ENCODE measurements at places on chromosomes 13 and 19. TPM values are rescaled to one million over a fixed set of nuclear protein-coding genes. Genes with fewer than 3 reads are reported as not detected.

- H3K4me3 ChIP-seq = no peak overlapping the region
- no peaks in the 10 kb centered on the region for H3K36me3 ChIP-seq
- no peak overlapping the region for H3K27ac ChIP-seq
- H3K4me1 ChIP-seq = no peaks in the 10 kb centered on the region
- DNase-seq = peak; percentile 91
Measured at GRCh38 chr13:43908156-43909126, 28.7 kb downstream of the LACC1 start.

DNA sequence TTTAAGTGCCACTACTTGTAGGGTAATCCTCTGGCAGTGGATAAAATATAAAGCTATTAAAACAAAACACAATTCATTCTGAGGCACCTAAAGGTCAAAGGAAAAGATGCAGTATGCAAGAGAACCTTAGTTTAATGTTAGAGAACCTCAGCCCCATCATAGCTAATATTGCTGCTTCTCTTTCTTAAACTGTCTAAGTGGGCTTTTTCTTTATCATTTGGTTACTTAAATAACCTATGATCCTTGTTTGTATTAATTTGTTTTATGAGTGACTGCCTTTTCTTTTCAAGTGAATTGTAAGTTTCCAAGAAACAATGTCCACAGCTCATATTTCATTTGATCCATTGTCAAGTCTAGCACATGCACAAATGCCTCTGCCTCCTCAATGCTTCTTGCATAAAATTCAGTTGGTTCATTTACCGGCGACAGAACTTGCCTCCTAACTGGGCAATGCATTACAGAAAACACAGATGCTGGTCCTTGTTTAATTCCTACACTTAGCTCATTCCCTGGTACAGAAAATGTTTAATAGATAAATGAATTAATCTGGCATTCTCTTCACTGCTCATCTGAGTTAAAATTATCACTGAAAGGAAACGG lies 1049.8 kb downstream of the OLFM4 start:
- no peaks in the 10 kb centered on the region for H3K36me3 ChIP-seq
- no peak overlapping the region for H3K4me3 ChIP-seq
- no peak overlapping the region for H3K27ac ChIP-seq

- no peak overlapping the region for H3K27ac ChIP-seq
- DNase-seq = no peak
- H3K36me3 ChIP-seq = no peaks in the 10 kb centered on the region
- H3K27me3 ChIP-seq = no peaks in the 10 kb centered on the region
- no peak overlapping the region for H3K4me3 ChIP-seq
- no peaks in the 10 kb centered on the region for H3K4me1 ChIP-seq
Measured at GRCh38 chr13:49530457-49530856, 34.7 kb downstream of the PHF11 start.

DNA sequence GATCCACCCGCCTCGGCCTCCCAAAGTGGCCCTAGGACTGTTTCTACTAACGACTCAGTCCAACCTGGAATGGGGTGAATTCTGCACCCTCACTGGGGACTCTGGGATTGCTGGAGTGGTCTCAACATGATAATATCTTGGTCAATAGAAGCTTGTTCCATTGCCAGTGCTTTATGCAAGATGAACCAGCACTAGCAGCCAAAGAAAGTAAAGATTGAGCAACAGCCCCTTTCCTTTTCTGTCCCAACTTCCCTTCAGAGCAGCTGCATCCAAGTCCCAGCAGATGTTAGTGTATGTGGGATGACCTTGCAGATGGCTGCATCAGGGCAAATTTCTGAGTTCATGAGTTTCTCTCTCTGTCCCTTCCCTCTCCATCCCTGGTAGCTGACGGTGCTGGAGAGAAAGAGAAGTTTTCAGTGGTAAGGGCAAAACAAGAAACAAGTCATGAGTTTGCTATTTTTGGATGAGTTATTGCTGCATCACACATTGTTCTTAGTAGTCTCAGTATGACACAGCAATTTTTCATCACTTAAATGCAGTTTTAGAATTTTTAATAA lies 183.6 kb upstream of the EDNRB start:
- DNase-seq = no peak
- no peak overlapping the region for H3K27ac ChIP-seq
- H3K4me1 ChIP-seq = no peaks in the 10 kb centered on the region
- H3K4me3 ChIP-seq = no peak overlapping the region
- no peaks in the 10 kb centered on the region for H3K36me3 ChIP-seq

GRCh38 chr13:41282129-41282571 lies 18.8 kb upstream of the MTRF1 start:
- H3K27ac ChIP-seq = no peak overlapping the region
- no peaks in the 10 kb centered on the region for H3K36me3 ChIP-seq
- no peak overlapping the region for H3K4me3 ChIP-seq
- DNase-seq = no peak
- no peaks in the 10 kb centered on the region for H3K27me3 ChIP-seq

- H3K27ac ChIP-seq = no peak overlapping the region
- H3K36me3 ChIP-seq = no peaks in the 10 kb centered on the region
- no peak for DNase-seq
- no peak overlapping the region for H3K4me3 ChIP-seq
- no peaks in the 10 kb centered on the region for H3K27me3 ChIP-seq
Measured at GRCh38 chr19:29117926-29118325, 95.0 kb downstream of the UQCRFS1 start.

ACP7 gene
- not detected for total RNA-seq

ZNF682 gene
- total RNA-seq = 9.2 TPM

DNA sequence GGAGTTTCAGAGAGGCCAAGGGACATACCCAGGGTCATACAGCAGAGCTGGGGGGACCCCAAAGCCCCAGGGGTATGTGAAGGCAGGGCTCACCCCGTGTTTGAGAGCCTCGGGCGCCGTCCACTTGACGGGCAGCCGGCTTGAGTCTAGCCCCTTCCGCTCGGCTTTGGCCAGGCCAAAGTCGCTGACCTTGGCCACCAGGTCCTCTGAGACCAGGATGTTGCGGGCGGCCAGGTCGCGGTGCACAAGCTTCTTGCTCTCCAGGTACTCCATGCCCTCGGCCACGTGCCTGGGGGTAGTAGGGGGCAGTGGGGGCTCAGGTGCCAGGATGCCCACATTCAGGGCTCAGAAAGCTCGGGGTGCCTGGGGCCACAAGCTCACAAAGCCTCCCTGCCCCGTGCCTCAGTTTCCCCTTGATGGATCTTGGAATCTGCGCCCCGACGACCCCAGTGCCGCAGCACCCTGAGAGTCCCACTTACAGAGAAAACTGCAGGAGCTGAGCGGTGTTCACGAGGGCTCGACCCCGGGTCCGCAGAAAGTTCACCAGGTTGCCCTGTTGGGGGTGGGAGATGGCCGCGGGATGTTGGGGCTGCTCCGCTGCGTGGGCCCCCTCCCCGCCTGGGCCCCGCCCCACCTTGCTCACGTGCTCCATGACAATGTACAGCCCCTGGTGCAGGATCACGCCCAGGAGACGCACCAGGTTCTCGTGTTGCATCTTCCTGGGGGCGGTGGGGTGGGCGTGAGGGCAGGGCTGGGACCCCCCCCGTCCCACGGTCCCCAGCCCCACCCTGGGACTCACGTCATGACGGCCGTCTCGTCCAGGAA lies 7.1 kb downstream of the MATK start:
- H3K27ac ChIP-seq = no peak overlapping the region
- no peak overlapping the region for H3K4me3 ChIP-seq
- no peaks in the 10 kb centered on the region for H3K27me3 ChIP-seq
- DNase-seq = no peak
- no peaks in the 10 kb centered on the region for H3K4me1 ChIP-seq

MAP4K1 gene
- total RNA-seq = 1.6 TPM

GRCh38 chr19:41872775-41873647 lies 4.1 kb upstream of the CD79A start:
- peaks cover under 1% of the 10 kb centered on the region for H3K4me1 ChIP-seq
- no peak overlapping the region for H3K4me3 ChIP-seq
- H3K36me3 ChIP-seq = peaks cover 55% of the 10 kb centered on the region
- H3K27ac ChIP-seq = no peak overlapping the region
- no peak for DNase-seq
- no peaks in the 10 kb centered on the region for H3K27me3 ChIP-seq

GRCh38 chr13:51758691-51759090 lies 45.3 kb downstream of the DHRS12 start:
- H3K4me1 ChIP-seq = no peaks in the 10 kb centered on the region
- H3K4me3 ChIP-seq = no peak overlapping the region
- H3K36me3 ChIP-seq = peaks cover 17% of the 10 kb centered on the region
- no peaks in the 10 kb centered on the region for H3K27me3 ChIP-seq
- H3K27ac ChIP-seq = no peak overlapping the region
- DNase-seq = no peak

GRCh38 chr19:30168760-30169159 lies 203.4 kb upstream of the ZNF536 start:
- no peaks in the 10 kb centered on the region for H3K36me3 ChIP-seq
- H3K4me3 ChIP-seq = no peak overlapping the region
- H3K4me1 ChIP-seq = no peaks in the 10 kb centered on the region
- H3K27me3 ChIP-seq = no peaks in the 10 kb centered on the region
- DNase-seq = no peak
- H3K27ac ChIP-seq = no peak overlapping the region

DNA sequence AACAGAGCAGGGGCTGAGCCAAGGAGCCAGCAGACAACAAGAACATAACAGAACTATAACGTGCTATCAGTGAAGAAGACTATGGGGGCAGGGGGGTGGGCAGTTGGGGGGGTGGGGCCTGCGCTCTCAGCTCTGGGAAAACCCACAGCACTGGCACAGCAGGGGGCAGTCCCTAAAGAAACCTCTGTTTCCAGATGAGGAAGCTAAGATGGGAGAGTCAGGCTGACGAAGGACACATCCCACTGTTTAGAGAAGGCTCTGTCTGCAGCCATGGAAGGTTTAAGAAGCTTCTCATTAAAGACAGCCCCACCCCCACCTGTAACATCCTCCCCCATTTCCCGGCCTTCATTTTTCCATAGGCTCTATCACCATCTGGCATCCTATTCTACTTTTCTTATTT lies 7.1 kb upstream of the DOCK9 start:
- no peak overlapping the region for H3K27ac ChIP-seq
- H3K36me3 ChIP-seq = no peaks in the 10 kb centered on the region
- H3K4me1 ChIP-seq = no peaks in the 10 kb centered on the region
- no peak overlapping the region for H3K4me3 ChIP-seq
- H3K27me3 ChIP-seq = no peaks in the 10 kb centered on the region

DNA sequence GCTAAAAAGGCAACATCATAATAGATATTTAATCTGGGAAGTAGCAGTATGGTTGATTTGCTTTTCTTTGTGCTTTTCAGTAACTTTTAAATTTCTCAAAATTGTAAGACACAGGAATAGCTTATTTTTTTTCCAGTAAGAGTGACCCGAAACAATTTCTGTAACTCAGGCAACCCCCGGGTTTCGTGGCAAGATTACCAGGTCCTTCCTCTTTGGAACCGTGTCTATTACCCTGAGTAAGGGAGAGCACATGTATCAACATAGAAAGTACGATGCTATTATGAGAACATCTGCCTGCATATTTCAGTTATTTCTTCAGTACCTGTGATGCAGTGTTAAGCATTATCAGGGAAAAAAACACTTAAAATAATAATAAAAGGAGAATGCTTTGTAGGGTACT lies 64.1 kb downstream of the DOCK9 start:
- no peaks in the 10 kb centered on the region for H3K36me3 ChIP-seq
- no peaks in the 10 kb centered on the region for H3K4me1 ChIP-seq
- no peak for DNase-seq
- H3K27ac ChIP-seq = no peak overlapping the region
- H3K4me3 ChIP-seq = no peak overlapping the region
- no peaks in the 10 kb centered on the region for H3K27me3 ChIP-seq

DNA sequence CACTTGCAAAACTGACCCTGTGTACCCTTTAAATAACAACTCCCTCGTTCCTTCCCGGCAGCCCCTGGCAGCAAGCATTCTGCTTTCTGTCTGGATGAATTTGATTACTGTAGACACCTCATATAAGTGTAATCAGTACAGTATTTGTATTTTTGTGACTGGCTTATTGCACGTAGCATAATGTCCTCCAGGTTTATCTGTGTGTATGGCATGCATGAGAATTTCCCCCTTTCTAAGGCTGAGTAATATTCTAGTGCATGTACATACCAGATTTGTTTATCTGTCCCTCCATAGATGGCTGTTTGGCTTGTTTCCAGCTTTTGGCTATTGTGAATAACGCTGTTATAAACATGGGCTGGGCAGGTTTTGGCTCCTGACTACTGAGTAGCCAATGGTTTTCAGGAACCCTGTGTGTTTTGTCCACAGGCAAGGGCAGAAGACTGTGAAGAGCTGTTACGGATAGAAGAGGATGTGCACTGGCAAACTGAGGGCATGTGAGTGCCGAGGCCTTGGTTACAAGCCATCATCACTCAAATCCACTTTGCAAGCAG lies 98.0 kb downstream of the ESD start:
- DNase-seq = no peak
- peaks cover 6% of the 10 kb centered on the region for H3K36me3 ChIP-seq
- H3K27ac ChIP-seq = no peak overlapping the region
- no peaks in the 10 kb centered on the region for H3K4me1 ChIP-seq
- H3K27me3 ChIP-seq = no peaks in the 10 kb centered on the region
- H3K4me3 ChIP-seq = no peak overlapping the region

GRCh38 chr19:34408411-34408810 lies 4.2 kb downstream of the PDCD2L start:
- H3K27me3 ChIP-seq = no peaks in the 10 kb centered on the region
- H3K36me3 ChIP-seq = peaks cover 34% of the 10 kb centered on the region

WASF3 gene
- 19.5 TPM for total RNA-seq

ZNF571 gene
- total RNA-seq = 14.2 TPM

GRCh38 chr13:30175166-30175565 lies 132.2 kb downstream of the KATNAL1 start:
- no peak for DNase-seq
- H3K4me1 ChIP-seq = peaks cover 3% of the 10 kb centered on the region
- H3K4me3 ChIP-seq = no peak overlapping the region
- H3K27ac ChIP-seq = no peak overlapping the region
- H3K36me3 ChIP-seq = no peaks in the 10 kb centered on the region

DNA sequence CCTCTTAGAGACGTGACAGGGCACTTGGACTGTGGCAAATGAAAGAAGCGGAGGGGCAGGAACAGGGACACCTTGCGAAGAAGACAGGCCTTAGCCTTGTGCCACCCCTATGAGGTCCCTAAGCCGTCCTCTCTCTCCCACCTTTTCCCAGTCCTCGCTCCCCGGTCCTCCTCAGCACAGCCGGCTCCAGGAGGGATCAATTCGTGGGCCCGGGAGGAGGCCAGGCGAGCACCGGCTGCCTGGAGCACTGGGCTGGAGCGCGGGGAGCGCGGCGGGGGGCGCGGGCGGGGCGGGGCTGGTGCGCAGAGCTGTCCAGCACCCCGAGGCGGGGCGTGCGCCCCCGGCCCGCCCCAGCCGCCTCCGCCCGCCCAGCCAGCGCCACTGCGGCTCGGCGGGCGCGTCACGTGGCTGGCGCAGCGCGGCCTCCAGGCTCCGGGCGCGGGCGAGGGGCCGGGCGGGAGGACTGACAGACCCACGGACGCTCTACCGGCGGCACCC lies at the start of gene LRP3:
Gene LRP3 (plus strand): TSS at position 466 of the 498 bp plus-strand sequence. CDS start 456 bp downstream, outside the sequence.
- no peak for DNase-seq
- H3K4me3 ChIP-seq = peak within 1 kb of the TSS; percentile 54
- peaks cover 25% of the 10 kb centered on the region for H3K4me1 ChIP-seq
- H3K36me3 ChIP-seq = peaks cover 29% of the 10 kb centered on the region
- no peak within 1 kb of the TSS for H3K27ac ChIP-seq

- no peak overlapping the region for H3K4me3 ChIP-seq
- H3K27me3 ChIP-seq = no peaks in the 10 kb centered on the region
- H3K4me1 ChIP-seq = no peaks in the 10 kb centered on the region
- DNase-seq = no peak
- no peak overlapping the region for H3K27ac ChIP-seq
- no peaks in the 10 kb centered on the region for H3K36me3 ChIP-seq
Measured at GRCh38 chr13:40656358-40656757, 10.1 kb downstream of the FOXO1 start.

Measured in spinal cord (tissue), 10 donors.